ENCODE measurements at places on chromosomes 7 and 10.

GRCh38 chr10:3472287-3473051 is 299.9 kb upstream of the PITRM1 start:
- no peak for DNase-seq

DNA sequence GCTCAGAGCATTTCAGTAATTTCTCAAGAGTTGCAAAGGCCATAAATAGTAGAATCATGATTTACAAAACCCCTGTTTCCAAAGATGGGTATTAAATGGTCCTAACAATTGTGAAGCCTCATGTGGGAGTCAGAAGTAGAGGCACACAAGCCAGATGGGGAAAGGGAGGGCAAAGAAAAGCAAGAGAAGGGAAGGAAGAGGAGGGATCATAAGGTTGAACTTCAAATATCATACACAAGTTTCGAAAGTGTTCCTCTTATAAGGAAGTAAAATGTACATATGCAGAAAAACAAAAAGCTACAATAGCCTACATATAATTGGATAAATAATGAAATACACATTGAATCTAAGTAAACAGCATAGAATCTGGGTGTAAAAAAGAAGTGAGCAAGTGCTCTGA is 6.0 kb downstream of the LIPN start:
- no peak for DNase-seq

DNA sequence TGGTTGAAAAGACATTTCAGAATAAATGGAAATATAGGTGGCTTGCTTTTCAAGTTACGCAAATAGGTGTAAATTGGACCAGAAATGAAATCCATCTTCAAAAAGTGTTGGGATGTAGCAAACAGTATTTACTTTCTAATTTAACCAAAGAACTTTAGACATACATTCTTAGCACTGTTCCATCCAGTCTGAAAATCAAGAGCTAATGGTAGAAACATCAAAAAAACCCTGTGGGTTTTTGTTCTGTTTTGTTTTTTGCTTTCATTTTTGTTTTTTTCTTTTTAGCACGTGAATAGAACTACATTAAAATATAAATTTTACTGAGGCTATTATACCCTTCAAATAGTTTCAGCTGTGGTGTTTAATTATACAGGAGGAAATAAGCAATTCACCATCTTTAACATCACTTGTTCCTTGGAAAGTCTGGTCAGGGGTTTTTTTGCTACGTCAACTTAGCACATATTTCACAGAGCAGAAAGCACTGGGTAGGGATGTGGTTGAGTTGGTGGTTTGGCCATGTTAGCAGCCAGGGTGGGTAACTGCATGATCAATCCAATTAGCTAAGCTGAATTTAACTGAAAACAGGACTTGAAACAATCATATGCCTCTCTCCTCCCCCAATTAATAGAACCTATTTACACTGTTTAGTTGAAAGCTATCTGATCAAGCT is 275.4 kb upstream of the PFKP start:
- DNase-seq = no peak

GRCh38 chr10:93261961-93262610 is 188.4 kb downstream of the CYP26A1 start:
- no peak for DNase-seq

DNA sequence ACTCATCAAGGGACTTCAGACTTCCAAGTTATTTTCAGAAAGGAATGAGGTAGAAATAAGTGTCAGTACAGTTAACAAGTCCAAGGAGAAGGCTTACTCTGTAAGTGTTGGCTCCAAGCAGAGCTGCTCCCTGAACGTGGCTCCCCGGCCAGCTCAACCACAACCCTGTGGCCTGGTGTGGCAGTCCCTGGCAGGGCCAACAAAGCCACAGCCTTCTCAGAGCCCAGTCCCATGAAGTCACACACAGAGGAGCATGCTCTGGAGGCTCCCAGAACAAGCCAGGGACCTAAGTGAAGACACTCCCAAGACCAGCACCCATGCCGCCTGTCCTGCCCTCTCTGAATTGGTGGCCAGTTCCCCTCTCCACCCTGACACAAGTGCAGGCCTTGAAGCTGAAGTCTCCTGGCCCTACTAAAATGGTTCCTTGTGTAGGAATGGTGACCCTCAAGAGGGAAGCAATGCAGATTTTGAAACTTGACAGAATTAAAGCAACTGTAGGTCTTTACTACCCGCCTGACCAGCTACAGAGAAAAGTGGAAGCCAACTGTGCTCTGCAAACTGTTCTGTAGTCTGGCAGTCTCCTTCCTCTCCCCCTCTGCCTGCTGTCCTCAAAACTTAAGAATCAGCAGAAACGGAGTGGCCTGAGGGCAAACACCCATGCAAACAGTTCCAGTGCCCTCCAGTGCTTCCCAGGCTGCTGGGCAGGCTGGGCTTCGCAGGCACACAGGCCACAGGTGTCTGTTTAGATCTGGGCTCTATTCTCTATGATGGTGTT is 51.1 kb downstream of the NOD1 start:
- no peak for DNase-seq

DNA sequence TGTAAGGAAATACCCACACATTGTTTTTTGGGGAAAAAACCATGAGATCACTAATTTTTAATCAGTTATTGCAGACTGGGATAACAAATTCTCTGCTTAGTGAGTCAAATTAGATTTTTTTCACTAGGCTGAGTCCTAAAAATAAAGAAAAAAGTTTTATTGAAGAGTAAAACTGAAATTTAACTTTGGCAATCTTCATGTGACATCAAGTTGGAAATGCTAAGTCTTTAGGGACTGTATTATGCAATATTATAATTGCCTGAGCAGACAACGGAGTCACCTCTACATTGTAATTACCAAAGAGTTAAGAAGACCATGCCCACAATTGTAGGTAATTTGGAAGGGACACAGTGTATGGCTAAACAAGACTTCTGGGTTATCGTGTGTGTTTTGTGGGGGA is 2.2 kb upstream of the CLEC5A start:
- no peak for DNase-seq

DNA sequence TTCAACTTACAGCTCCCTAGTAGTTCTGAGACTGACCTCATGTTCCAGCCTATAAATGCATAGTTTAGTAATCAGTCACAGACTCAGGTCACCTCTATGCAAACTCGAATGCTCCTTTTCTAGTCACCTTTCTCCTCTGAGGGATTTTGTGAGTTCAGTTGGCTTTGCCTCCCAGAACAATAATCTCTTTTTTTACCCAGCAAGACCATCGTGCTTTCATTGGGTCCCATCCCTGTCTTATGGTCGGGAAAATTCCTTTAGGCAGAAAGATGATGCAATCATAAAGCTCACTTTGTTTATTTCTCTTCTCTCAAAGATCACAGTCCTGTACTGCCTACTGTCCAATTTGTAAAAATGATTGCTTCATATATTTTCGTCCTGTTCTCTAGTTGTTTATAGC is 38.4 kb downstream of the TWIST1 start:
- no peak for DNase-seq

DNA sequence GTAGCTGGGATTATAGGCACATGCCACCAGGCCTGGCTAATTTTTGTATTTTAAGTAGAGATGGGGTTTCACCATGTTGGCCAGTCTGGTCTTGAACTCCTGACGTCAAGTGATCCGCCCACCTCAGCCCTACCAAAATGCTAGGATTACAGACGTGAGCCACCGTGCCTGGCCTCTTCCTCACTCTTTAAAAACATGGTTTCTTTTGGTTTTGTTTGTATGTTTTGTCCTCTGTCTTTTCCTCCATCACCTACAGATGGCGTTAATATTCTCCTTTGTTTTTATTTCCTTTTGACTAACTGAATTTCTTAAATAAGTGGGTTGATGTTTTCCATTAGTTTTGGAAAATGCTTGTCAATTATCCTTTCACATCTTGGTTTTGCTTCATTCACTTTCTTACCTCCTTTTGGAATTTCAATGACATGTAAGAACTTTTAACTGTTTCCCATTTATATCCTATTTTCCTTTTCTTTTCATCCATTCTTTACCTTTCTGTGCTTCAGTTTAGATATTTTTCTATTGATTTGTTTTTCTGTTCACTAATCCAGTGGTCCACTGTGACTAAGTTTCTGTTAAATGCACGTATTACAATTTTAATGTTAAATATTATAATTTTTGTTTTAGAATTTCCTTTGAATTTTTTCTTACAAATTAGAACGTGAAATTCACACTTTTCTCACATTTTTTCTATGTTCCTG is 104.1 kb downstream of the ZNF467 start:
- no peak for DNase-seq

DNA sequence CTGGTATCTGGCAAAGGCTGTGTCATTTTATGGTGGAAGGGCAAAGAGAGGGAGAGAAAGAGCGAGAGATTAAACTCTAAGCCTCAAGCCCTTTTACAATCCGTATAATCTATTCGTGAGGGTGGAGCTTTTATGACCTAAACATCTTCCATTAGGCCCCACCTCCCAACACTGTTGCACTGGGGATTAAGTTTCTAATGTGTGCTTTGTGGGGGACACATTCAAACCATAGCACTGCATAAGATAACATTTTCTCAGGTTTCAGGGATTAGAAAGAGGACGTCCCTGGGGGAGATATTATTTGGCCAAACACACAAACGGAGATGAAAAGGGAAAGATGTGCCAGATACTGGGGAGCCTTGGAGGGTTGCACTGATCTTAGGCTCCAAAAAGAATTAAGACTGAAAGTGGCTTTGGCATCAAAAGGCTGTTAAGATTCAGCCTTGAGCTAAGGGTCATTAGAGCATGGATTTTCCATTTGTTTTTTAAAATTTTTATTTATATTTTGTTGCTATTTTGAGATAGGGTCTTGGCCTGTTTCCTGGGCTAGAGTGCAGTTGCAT is 19.0 kb downstream of the COL26A1 start:
- DNase-seq = no peak

DNA sequence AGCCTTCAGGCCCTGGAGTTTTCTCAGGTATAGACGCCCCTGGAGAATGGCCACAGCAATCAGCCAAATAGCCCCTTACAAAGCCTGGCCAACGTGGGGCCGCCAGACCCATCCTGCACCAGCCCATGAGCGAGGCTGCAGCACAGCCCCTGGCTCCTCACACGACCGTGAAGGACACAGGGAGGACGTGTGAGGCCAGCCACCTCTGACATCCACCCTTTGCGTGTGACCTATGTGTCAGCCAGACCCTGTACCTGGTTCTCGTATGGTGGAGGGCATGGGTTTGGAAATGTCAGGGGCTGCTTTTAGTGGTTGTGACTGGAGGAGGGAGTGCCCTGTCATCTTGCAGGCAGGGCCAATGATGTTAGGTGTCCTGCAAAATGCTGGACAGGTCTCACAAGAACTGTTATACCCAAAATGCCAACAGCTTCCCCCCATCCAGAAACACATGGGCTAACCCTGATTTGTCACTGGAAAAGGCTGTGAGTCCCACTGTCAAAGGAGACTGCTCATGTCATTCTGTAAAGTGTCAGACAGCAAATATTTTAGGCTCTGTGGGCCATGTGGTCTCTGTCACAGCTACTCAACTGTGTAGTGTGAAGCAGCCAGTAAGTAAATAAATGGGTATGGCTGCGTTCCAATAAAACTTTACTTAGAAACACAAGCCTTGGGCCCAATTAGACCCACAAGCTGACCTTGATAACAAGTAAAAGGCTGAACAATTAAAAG is 30.0 kb downstream of the NOD1 start:
- no peak for DNase-seq

GRCh38 chr7:131076032-131076431 is 251.6 kb upstream of the MKLN1 start:
- DNase-seq = no peak

DNA sequence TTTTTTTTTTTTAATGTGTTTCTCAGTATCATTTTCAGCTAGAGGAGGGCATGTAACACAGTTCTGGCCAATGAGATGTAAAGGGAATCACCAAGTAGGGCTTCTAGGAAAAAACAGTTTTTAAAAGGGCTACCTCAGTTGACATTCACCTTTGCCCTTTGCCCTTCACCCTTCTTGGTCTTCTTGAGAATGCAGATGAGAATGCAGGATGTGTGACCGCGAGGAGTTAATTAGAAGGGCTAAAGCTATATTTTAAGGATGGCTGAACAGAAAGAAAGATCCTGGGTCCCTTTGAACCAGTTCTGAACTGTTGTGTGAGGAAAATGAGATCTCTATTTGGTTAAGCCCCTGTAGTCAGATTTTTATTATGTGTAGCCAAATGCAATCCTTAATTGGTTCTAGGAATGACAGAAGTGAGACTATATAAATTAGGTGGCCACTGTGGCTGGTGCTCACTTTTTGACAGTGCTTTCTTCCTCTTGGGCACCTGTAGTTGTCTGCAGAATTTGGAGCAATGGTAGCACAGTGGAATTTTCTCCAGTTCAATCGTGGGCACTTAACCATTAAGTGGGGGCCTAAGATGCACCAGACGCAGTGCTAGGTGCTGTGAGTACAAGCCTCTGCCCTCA is 21.1 kb upstream of the TOMM7 start:
- DNase-seq = no peak

- no peak for DNase-seq
Measured at GRCh38 chr7:78787854-78788253, 665.6 kb downstream of the MAGI2 start.

GRCh38 chr7:149706398-149706797 is 67.0 kb downstream of the ZNF467 start:
- DNase-seq = no peak

DNA sequence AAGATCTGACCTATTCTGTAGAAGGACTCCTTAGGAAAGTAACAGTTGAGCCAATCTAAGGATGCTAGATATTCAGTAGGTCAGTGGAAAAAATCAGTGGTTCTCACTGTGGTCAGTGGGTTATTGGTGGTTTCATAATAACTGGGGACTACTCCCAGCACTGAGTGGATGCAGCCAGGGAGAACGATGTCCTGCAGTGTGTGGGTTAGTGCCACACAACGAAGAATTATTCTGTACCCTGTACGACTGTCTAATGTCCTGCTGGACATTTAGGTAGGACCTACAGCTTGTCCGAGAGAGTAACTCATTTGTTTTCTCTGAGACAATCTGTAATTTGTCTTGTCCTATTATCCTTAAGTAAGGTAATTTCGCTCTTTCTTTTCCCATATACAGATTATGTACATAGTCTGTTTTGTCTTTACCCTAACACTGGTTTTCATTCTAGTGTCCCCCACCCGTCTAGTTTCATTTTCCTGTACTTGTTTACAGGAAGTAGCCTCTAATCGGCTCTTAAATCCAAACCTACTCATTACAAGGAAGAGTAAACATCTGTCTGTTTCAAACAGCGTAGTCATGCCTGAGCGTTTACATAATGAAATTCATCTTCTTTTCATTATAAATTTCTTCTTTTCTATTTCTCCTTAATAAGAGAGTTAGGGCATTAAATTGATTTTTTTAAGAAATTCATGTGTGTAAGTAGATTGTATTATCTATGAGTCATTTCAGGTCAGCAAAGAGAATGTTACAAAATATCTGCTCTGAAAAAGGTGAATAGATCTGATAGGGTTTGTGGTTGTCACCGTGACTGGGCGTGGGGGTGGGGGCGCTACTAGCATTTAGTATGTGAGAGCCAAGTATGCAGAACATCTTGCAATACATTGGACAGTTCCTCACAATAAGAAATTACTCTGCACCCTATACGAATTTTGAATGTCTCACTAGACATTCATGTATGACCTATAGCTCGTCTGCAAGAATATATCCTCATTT is 8.3 kb upstream of the ZC3HAV1L start:
- no peak for DNase-seq

DNA sequence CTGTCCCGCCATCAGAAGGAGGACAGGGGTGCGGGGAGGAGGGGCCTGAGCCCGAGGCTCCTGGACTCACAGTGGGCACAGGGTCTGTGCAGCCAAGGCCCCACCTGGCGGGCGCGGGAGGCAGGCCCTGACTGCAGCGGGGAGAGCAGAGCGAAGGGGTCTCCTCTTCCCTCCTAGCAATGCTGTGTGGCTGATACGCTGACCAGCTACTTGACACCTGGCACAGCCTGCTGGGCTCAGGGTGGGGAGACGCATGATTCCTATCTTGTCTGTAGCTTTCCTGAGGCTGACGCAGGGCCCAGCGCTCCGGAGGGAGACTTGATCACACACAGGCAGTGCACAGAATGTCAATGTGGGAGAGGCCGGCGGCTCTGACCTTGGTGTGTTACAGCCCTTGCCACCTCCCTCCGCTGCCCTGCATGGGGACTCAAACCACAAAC is 174.9 kb downstream of the ELFN1 start:
- DNase-seq = peak; percentile 55
